GOT3 (cell line): ENCODE measurements at places on chromosomes 2 and 18.

DNA sequence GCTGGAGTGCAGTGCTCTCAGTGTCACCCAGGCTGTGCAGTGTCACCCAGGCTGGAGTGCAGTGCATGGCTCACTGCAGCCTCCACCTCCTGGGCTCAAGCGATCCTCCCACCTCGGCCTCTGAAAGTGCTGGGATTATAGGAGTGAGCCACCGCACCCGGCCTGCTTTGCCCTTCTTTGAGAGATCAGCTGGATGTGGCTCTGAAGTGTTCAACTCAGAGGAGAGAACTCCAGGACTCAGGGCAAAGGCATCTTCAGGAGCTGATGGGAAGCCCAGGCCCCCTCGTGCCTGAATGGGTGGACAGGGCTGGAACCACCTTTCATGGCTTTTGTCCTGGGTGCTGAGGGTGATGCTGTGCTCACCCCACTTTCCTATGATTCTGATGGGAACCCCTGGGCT, 52.0 kb upstream of the HAAO start:
- DNase-seq, result no peak

DNA sequence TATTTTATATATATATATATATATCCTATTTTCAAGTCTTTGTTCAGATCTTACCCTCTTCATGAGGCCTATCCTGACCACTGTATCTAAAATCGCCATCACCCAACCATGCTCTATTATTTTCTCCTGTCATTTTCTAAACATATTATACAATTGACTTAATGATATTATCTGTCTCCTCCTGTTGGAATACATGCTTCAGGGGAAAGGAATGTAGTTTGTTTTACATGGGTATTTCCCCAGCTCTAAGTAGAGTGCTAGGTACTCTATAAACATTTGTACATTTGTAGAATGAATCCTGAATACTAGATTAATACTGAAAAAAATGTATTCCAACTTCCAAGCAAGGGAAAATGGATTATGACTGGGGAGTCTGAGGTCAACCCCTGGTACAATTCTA, 26.2 kb downstream of the TTC21B start:
- DNase-seq, result no peak

- no peak for DNase-seq
Measured at GRCh38 chr2:138423745-138424144, 77.8 kb upstream of the SPOPL start.

- no peak for DNase-seq
Measured at GRCh38 chr2:169670215-169670651, 24.0 kb downstream of the CFAP210 start.

DNA sequence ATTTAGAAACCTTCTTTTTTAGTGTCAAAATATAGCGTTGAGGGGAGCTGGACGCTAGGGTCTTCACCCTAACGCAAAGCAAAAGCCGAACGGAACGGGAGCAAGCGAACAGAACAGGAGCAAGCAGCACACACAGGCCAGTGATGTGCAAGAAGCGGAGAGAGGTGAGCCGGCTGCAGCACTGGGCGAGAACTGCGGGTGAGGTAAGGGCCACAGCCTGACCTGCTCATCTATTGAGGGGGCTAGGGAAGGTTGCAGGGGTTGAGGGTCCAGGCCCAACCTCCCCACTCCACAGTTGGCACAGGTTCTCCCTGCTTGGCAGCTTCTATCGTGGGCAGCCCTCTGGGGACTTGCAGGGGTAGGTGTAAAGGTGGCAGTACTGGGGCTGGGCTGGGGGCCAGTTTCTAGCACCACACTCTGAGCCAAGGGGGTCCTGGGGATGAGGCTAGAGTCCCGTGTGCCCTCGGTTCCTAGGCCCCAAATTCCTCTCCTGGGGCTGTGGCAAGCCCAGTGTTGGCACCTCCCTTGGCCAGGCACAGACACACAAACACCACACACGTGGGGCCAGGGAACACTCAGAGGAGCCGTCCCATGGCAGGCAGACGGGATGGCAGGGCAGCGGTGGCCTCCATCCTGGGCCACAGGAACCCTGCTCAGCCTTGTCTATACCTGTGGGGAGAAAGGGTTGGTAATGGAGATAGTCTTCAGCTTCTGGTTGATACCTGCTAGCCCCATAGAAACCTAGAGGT, 1.2 kb upstream of the ABCB6 start:
- DNase-seq, result no peak

DNA sequence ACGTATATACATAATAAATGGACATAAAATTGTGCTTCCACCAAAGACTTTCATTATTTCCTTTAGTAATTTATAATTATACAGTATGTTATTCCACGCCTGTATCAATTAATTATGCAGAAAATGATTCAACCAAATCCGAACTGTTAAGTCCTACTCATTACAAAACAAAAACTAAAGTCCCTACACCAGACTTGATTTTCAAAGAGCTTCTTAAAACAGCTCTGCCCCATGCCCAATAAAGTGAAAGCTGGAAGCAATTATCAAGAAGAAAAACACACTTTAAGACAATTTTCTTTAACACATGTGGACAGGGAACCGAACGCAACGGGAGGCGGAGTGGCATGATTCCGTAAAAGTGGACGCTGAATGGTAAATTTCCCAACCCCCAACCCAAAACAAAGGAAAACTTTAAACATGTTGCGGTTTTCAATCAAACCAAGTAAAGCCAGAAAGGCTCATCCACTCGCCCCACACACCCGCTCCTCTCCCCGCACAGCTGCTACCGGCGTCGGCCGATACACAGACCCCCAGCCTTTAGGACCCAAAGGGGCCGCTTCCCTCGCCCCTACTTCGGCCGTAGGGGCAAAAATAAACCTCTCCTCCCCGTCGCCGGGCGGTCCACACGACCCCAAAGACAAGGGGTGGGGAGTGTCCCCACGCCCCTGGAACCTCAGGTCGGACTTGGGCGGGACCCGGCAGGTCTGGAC, 705 bp downstream of the YES1 start:
- DNase-seq, result no peak

GRCh38 chr18:73249030-73249429, 381.2 kb upstream of the NETO1 start:
- DNase-seq, result no peak

- no peak for DNase-seq
Measured at GRCh38 chr18:34838669-34839068, 128.6 kb downstream of the DTNA start.

DNA sequence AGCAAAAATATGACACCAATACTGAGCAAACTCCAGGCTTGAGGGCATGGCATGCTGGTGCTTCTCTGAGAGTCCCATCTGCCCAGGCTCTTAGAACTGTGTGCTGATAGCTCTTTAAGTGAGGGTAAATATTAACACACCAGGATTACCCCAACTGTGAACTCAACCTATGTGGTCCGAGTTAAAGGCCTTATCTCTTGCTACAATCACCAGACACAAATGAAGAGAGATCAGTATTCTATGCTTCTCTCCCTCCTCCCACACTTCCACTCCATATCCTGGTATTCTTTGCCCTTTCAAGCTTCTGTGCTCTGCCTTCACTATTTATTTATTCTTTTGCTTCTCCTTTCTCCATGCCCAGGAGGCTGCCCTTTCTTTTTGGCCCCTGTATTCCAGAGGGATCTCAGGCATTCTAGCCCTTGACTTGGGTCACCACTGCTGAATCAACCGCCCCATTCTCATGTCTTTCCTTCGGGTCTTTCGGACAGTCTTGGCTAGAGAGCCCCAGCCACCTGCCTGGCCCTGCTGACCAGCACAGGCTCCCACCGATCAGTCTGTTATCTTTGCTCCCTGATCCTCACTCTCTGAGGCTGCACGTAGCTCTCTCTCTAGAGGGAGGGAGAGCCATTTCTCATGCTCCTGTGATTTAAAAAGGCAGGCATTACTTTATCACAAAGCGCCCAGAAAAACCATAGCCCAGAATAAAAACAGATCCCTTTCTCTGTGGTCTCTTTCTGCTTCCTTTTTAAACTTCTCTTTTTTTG, 17.2 kb upstream of the HK2 start:
- no peak for DNase-seq

DNA sequence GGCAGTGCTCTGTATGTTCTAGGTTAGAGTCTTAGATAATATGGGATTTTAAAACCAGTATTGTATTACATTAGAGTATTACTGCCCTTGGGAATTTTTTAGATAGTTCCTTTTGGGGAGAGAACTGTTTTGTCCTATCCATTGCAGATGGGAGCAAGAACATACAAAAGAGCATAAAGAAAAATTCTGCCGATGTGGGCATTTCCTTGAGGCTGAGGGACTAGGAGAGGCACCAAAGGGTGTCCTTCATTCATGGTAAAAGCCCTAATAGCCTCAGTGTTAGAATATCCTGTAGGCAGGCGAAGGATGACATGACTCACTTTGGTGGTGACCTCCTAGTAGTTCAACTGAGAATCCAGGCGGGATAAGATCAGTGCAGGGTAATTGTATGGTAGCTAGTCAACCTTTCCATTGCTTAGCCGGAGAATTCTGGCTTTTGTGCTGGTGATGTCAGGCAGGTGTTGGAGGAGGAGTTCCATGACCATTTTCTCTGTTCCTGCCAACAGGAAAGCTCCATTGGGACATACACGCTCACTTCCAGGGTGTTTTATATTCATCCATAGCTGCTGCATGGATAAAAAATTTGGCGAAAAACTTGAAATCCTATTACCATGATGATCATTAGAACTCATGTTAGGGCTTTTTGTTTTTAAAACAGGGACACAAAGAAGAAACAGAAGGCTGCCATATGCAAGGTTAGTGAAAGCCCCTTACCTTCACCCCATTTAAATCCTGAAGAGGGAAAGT, 28.1 kb downstream of the EPAS1 start:
- DNase-seq, result no peak

DNA sequence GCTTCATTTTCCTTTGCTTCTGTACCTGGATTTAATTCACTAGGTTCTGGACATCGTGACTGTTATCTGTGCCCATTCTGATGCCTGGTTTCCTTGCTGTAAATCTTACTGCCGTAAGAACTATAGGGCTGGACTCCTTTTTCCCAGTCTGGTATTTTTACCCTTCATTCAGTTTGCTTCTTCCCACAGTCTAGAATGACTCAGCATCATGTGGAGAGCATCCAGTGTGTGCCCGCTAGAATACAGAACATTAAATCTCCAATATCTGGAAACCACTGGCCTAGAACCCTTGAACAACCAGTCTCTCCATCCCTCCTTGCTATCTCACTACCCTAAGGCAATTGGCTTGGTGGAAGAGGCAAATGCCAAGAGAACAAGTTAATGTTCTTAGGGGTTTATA, 1075.4 kb upstream of the ZEB2 start:
- no peak for DNase-seq

GRCh38 chr2:71923887-71924533, 223.7 kb downstream of the CYP26B1 start:
- DNase-seq, result no peak

DNA sequence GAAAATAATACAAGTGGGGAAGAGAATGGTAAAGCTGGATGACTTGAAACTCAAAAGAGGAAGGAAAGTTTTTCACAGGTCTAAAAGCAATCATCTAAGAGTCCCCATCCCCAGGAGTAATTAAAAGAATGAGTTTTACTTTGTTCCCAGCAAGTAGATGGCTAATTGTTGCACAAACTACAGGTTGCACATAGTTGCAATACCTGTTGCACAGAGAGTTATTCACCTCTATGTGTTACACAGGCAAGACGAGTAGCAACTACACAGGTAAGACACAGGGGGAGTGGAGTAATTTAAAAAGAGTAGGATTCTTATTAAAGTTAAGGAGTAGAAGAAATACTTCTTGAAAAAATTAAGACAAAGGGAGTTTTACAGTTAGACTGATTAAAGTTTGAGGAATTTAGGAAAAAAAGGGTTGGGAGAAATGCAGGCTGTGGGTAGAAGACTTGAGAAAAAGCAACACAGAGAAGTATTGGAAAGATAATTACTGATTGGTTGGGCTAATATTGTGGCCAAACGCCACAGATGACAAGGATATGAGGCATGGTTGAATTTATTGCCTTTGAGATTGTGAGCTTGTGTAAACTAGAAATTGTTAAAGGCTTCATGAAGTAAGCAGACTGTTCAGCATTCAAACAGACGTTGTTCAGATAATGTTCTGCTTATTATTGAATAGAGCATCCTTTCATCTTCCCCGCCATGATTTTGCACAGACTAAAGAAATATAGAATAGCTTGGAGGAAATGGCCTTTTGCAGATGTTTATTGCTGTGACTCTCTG, 699.3 kb downstream of the NR4A2 start:
- no peak for DNase-seq

GRCh38 chr2:231161877-231162329, 36.5 kb upstream of the ARMC9 start:
- no peak for DNase-seq

DNA sequence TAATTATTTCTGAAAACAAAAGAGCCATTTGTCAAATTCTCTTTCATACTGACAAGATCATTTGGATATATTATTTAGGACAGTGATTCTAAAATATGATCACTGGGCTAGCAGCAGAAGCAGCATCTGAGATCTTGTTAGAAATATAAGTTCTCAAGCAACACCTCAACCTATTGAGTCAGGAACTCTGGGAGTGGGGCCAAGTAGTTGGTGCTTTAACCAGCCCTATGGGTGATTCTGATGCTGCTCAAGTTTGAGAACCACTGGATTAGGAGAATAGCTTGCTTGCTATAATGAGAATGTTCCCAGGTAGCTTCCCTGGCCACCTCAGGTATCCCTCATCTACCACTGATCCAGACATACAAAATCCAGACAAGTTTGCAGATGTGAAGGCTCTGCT, 466.9 kb upstream of the CELF4 start:
- no peak for DNase-seq
